IPS DF 19.7 (cell line): ENCODE measurements at places on chromosomes 12 and 14.

DNA sequence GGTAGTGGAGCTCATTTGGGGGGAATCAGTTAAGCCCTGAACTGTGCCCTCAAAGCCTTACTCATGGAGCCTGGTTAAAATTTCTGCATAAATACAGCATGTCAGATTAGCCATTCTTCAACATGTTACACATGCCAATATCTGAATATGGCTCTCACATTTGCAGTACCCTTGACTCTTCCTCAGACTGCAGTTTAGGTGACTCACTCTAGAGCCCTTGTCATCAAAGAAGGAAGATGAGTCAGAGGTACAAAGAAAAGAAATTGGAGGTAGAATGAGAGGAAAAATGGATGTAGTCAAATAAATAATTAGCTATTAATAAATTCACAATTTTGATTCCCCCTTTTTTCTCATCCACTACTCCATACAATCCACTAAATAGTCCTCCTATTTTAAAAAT is 23.6 kb upstream of the OR4K2 start:
- DNase-seq: no peak

- no peak for DNase-seq
These were observed 2.4 kb downstream of the E2F7 start for GRCh38 chr12:77062846-77063461.

GRCh38 chr14:28778138-28779117 is 11.8 kb downstream of the FOXG1 start:
- DNase-seq: no peak

DNA sequence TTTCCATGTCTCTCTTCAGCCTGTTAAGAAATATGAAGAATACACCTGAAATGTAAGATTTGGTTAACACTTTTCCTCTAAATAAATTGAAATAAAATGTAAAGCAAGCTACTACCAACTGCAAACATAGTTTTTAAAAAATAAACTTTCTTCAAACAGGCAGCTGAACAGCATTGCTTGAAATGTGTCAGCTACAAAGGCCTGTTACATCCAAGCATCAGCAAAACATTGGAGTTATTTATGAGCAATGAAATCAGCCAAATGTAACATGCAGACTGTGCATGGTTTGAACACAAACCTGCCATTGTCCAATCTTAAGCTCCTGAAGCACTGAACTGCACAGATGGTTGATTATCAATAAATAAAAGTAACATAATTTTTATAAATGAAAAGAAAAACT is 291.3 kb downstream of the ACSS3 start:
- no peak for DNase-seq

GRCh38 chr14:56731187-56731586 is 79.1 kb downstream of the OTX2 start:
- DNase-seq: no peak

- DNase-seq: no peak
These were observed 12.5 kb downstream of the PLEKHG6 start for GRCh38 chr12:6322969-6323339.

- DNase-seq: no peak
These were observed 4.3 kb upstream of the MMP19 start for GRCh38 chr12:55847033-55847432.

DNA sequence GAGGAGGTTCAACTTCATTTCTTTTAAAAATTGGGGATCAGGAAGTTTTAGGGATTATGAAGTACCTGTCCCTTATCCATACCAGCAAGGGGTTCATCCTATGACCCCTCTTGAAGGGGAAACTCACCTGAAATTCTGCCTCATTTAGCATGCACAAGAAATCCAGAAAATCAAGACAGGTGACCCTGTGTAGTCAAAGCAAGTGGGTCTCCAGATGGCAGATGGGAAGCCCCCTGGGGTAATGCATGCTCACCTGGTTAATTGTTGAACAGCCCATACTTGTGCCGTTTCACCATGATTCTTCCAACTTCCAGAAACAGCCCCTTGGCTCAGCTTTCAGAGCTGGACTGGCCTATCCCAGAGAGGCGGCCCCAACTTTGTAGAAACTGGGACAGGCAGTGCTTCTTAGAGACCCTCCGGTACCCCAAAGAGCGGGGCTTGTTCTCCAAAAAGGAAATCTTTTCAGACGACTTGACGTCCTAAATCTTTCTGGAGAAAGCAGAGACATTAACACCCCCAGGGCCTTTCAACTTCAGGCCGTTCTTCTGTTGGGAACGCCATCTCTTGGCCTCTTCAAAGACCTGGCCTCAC is 66.3 kb upstream of the ESRRB start:
- DNase-seq: no peak

DNA sequence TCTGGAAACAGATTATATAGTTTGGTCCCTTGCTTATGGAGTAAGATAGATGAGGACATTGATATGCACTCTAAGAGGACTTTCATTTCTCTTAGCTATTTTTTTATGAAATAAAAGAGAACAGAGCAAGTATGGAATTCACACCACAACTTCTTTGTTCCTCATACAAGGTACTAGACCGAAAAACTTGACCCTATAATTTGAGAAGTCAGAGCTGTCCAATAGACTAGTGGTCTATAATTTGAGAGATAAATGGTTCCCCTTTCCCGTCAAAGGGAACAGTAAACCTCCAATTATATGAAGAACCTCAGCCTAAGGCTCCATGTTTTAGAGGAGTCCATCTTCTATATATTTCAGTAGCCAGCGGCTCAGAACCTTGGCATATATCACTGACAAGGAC is 58.5 kb upstream of the HIF1A start:
- DNase-seq: no peak

DNA sequence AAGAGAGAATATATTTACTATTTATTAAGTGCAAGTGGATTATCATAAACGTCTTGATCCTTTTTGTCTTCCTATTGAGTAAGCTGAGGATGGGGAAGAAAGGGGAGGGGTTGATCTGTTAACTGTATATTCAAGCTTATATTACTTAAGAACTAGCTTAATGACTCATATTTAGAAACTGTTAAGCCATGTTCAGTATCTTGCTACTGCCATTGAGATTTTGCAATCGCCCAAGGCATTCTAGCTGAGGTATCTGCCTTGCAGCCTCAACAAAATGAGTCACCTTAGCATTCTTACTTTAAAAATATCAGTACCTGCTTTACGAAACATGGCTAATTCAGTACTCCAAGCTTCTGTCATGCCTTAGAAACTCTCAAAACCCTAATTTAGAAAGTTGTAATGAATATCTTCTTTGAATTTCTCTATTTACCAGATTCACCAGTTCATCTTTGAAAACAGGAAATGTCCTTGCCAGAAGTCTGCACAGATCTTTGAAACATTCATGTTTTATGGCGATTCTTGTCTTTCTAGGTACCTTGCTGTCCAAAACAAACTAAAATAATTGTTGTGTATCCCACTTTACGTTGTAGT is 76.1 kb downstream of the ALG10B start:
- no peak for DNase-seq

DNA sequence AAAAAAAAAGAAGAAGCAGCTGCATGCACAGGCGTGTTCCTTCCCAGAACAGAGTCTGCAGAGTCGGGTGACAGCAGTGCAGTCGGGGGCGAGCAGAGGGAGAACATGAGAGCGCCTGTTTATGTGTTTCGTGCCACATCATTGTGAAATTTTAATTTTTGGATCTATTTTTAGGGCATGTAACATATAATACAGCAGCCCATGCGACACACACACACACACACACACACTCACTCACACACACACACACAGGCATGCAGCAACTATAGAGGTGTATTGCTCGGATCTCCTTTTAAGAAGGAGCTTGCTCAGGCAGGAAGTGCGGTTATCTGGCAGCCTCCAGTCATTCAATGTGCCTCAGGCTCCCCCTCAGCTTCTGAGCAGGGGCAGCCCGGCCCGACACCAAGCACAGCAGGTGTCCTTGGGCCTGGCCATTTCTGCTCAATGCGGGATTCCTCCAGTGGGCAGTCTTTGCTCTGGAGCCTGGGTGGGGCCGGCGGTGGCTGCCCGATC is 71.8 kb downstream of the ZNF664 start:
- DNase-seq: no peak

- DNase-seq: no peak
These were observed 9.0 kb downstream of the ASIC1 start for GRCh38 chr12:50066402-50066801.

- no peak for DNase-seq
These were observed 75.2 kb downstream of the LRRC74A start for GRCh38 chr14:76901171-76902055.

DNA sequence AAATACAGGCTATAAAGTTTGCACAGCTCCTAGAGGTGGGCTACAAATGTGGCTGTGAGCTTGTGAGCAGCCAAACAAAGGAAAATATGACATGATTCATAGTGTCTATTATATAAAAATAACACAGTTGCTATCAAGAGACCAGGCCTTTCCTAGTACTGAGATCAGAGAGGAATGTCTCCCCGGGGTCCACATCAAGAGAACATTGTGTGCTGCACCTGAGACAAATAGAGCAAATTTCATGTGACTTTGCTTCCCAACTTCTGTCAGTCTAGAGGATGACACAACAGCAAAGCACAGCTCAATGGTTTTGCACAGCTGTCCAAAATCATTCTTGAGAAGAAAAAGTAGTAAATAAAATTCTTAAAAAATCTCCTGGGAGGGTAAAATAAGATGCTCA is 297.5 kb upstream of the PRKD1 start:
- DNase-seq: no peak

DNA sequence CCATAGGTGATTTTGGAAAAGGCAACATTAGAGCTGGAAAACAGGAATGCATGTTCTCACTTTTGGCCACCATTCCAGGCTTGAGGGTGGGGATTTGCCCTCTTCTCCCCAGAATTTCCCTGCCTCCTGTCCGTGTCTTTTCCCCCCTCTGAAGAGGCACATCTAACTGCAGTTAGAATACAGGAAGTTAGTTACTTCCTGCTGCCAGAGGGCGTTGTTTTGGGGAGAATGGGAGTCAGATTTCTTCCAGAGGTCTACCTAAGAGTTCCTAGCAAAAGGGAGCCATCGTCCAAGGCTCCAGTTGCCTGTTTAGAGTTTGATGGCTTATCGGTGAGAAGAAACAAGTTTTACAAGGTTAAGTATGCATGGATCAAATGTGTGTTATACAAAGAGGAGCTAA is 112.8 kb upstream of the IGF1 start:
- no peak for DNase-seq

- no peak for DNase-seq
These were observed 72.9 kb upstream of the LTA4H start for GRCh38 chr12:96108321-96108720.

DNA sequence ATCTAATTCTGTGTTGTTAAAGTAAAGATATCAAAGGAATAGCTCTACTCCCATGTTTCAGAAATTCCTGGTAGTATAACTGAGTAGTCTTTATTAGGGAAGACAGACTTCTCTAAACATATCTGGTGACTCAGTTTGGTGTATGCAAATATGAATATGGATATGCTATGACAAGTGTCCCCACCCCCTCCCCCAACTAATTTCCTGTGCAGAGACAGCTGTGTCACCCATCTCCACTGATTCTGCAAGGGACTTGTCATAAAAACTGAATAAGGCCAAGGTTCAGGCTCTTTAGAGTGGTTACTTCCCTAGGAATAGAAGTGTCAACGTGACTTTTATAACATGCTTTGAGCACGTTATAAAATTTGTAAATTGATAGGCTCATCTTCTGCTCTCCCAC is 429.1 kb downstream of the DAD1 start:
- DNase-seq: no peak
